Right forelimb (tissue), 1 donor: ENCODE measurements at places on chromosomes 7 and 10.
A peak's percentile ranks its signal among the peaks of the same experiment; 100 is the strongest.

DNA sequence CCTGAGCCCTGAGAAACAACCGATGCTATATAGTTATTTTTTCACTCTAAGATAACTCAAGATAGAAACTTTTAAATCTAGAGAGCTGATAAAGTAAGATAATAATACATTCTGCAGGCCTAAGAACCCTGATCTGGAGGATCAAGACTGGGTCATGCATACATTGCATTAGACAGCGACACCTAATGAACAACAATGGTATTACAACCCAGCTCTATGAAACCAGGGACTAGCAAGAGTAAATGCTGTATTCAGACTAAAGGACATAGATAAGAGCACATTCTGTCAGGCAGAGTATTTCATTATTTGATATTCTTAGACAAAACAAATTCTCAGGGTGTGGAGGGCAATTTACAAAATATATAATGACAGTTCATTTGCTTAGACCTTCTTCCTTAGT lies 148.6 kb downstream of the GRK5 start:
- no peak for DNase-seq

- no peak for DNase-seq
These were observed 15.2 kb downstream of the PYROXD2 start for GRCh38 chr10:98399784-98400183.

GRCh38 chr10:10317151-10317550 lies 700.5 kb upstream of the CELF2 start:
- DNase-seq: no peak

- no peak for DNase-seq
These were observed 114.4 kb downstream of the MICU1 start for GRCh38 chr10:72511459-72511858.

DNA sequence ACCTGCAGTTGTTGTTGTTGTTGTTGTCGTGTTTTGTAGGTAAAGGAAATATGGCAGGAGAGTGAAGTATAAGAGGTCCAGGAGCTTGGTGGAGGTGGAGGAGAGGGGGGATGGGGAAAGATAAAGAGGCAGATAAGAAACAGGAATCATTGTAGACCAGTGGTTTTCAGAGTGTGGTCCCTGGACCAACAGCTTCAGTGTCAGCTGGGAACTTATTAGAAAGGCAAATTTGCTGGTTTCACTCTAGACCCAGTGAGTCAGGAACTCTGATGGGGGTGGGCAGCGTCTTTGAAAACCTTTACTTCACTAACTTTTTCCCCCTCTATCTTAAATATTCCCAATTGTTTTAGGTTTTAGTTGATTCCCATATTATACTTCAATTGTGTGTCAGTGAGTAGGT lies 241.5 kb downstream of the AUTS2 start:
- no peak for DNase-seq

GRCh38 chr10:120650705-120651399 lies 193.8 kb downstream of the PLPP4 start:
- DNase-seq: no peak

DNA sequence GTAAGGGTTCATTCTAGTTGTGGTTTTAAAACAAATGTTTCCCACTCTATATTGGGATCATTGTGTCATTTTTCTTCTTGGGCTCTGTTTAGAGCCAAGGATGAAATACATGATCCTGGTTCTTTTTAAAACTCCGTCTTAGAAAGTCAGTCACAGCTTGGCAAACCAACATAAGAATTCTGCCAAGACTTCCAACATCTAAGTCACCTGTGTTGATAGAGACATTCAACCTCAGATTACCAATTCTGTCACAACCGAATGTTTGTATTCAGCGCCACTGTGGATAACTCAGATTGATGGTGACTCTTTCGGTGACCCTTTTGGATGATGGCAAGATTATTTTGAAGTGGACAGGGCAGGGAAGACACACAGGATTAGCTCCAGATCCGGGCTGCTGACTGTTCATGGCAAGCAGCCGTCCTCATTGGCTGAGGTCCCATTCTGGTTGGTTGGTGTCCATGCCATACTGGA lies 255.4 kb downstream of the ARHGAP21 start:
- no peak for DNase-seq

- no peak for DNase-seq
These were observed 56.2 kb downstream of the MRC1 start for GRCh38 chr10:17865351-17865750.

DNA sequence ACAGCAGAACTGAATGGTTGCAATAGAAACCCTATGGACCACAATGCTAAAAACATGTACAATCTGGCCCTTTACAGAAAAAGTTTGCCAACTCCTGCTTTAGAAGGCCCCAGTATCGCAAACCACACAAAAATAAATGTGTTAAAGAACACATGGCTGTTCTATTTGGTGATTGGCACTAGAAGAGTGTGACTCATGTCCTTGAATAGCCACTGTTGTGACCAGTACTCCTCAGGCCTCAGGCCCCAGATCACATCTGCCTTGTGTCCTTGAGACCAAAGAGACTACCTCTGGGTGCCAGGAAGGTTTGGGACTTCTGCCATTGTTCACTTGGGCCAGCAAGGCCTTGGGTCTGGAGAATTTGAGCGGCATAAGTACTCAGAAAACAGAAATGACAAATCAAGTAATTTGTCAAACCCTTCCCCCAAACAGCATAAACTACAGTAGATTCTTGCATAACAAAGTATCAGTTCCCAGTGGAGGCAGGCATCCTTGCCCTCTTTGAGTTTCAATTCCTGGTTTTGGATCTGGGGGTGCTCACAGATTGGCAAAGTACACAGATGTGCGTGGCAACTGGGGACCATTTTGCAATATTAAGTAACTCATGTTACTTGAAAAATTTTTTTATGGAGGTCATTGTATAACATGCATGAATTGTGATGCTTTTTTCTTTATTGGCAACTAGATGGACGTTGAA lies 50.2 kb downstream of the MTURN start:
- no peak for DNase-seq

DNA sequence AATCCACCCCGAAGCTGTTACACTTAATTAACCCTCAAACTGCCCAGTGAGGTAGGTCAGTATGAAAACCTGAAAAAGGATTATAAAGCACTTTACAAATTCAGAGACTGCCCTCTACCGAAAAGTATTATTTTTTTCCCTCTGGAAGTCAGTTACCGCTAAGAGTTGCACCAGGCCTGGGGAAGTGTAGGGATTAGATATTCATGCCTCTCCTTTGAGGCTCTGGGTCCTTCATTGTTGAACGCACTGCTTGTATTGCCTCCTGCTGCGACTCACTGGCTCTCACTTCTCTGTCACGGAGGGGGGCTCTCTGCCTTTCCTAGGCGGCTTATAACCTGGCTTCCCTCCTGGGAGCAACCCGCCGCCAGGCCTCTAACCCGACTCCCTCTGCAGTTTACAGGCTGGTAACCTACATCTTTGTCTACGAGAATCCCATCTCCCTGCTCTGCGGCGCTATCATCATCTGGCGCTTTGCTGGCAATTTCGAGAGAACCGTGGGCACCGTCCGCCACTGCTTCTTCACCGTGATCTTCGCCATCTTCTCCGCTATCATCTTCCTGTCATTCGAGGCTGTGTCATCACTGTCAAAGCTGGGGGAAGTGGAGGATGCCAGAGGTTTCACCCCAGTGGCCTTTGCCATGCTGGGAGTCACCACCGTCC lies 2.7 kb downstream of the RHBDD2 start:
- no peak for DNase-seq

- DNase-seq: no peak
These were observed 681 bp upstream of the SPOCK2 start for GRCh38 chr10:72088889-72089575.

- no peak for DNase-seq
These were observed 179.9 kb upstream of the NPVF start for GRCh38 chr7:25408012-25408687.

DNA sequence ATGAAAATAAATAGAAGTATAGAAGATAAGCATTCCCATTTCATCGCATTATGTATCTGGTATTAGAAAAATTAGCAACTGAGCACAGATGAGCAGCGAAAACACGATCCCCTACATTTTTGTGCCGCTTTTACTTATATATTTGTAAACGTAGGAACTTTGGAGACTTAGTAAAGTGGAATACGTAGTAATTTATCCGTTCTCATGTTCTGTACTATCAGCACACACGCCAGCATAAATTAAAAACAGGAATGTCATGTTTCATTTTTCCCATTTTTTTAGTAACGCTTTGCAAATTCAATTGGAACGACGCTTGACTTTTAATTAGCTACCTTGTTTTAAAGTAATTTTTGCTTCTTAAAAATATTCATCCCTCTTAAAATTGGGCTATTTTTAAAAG lies 2.4 kb downstream of the ZNRF2 start:
- no peak for DNase-seq

GRCh38 chr7:143958781-143959180 lies 4.1 kb downstream of the OR2F1 start:
- no peak for DNase-seq

- DNase-seq: no peak
These were observed 31.5 kb upstream of the ADCYAP1R1 start for GRCh38 chr7:31020652-31021051.

GRCh38 chr10:32068569-32068968 lies 12.3 kb upstream of the KIF5B start:
- DNase-seq: no peak

DNA sequence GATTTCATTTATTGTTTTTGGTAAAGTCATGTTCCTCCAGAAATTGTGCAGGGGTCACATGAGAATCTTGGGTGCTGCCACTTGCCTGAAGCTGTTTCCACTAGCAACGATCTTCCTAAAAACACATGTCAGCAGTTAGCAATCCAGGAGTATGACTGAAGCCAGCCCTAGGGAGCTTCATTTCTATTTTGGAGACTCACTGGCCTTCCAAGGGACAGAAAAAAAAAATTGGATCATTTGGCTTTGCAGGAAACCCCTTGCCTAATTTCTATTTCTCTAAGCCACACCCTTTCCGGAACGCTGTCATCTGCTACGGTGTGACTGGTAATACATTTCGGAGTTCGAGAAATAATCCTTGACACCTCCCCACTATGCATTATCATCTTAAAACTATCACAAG lies 204.7 kb downstream of the TAX1BP1 start:
- no peak for DNase-seq

DNA sequence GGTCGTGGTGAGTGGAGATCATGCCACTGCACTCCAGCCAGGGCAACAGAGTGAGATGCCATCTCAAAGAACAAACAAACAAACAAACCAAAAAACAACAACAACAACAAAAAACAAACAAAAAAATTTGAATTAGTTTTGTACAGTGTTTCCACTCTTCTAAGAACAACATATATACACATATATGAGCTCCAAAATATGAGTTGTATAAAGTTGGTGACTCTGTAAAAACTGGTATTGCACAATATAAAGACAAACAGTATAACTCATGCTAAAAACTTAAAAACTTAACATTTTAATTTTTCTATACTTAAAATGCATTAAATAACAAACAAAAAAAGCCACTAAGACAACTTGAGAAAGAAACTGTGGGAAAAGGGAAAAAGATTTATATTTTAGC lies 46.0 kb downstream of the AKR1B15 start:
- no peak for DNase-seq

DNA sequence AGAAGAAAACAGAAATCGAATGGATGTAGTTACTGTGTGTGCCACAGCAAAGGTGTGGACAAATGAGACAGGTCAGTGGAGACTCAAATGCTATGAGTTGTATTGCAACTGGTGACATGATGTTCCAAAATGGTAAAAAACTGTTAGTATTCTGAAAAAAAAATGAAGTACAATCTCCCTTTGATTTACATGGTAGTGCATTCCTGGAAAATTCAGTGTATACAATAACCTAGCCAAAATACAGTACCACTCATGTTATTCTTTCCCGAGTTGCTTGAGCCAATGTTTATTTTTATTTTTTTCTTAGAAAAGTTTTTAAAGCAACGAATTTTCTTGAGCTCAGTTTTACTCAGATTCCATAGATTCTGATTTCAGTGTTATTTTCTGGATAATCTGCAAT lies 47.7 kb upstream of the ODAD2 start:
- DNase-seq: no peak

- DNase-seq: no peak
These were observed 125.8 kb downstream of the CACNA2D1 start for GRCh38 chr7:82317760-82318159.

GRCh38 chr10:49362596-49363260 lies 33.2 kb downstream of the DRGX start:
- DNase-seq: no peak

- DNase-seq: no peak
These were observed 70.9 kb downstream of the HHEX start for GRCh38 chr10:92760609-92761008.

GRCh38 chr7:2622869-2623697 lies 8.7 kb upstream of the TTYH3 start:
- no peak for DNase-seq

- peak; percentile 80 for DNase-seq
These were observed 6.1 kb upstream of the MYOZ1 start for GRCh38 chr10:73647211-73647874.

DNA sequence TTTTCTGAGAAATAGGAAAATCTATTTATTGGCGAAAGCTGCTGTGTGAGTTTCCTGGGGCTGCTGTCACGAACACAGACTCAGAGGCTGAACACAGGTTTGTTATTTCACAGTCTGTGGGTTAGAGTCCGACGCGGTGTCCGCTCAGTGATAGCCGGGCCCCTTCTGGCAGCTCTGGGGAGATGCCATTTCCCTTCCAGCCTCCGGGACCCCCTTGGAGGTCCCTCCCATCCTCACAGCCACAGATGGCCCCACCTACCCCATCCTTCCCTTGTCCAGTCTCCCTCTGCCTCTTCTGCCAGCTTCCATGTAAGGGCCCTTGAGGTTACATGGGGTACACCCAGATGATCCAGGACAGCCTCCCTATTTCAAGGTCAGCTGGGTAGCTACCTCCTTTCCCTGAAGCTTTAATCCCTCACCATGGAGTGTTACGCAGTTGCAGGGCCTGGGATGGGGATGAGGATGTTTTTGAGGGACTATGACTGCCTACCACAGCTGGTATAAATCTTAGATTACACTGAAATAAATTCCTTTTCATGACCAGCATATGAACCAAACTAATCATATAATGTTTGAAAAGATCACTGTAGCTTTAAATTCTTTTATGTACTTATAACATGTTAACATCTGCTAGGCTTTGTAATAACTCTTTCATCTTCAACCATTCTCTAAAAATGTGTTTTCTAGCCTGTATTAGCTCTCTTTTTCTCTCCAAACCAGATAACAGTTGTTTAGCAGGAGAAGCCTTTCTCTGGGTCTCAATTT lies 98.5 kb downstream of the WDR37 start:
- DNase-seq: peak; percentile 6

DNA sequence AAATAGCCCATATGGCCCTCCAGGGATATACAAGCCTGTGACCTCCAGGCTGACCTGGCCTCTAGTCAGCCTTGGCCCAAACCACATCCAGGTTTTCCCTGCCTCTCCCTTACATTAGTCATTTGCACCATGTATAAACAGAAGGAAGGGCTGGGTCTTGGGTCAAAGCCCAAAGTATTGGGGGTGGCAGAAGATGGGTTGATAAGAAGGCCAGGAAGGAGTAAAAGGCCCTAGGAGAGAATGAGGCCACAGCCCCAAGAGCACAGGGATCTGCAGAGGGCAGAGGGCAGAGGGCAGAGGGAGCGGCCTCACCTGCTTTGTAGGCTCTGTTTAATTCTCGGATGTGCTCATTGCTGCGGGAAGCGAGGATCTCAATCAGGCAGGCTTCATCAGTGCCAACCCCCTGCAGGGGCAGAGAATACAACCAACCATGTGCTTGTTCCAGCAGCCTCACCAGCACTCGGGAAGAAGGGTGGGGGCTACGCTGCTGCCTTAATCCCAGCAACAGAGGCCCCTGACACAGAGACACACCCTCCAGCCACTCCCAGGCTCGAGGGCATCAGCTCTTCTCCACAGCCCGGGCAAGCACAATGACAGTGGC lies 31.3 kb downstream of the PLAC9 start:
- no peak for DNase-seq

- no peak for DNase-seq
These were observed 103.0 kb upstream of the ANLN start for GRCh38 chr7:36286688-36287087.
